ENCODE measurements at places on chromosomes 16 and 17. TPM values are rescaled to one million over a fixed set of nuclear protein-coding genes. Genes with fewer than 3 reads are reported as not detected.

Gene EFCAB5
- 0.60 TPM for total RNA-seq

Gene NTN3
- total RNA-seq, result 0.10 TPM

Gene JPT1
- 271 TPM for total RNA-seq

Gene MT1H
- not detected for total RNA-seq

Gene RCVRN
- total RNA-seq, result not detected

Gene KCNJ2
- total RNA-seq, result not detected

All from activated T-helper 1 cell treated with anti-CD3 and anti-CD28 coated beads, Interleukin-12 subunit alpha, Interleukin-12 subunit beta, Interleukin-2, Interleukin-4 antibody, amounts not matched to agents 30 ng/mL and 10 ng/mL and 1 ng/mL, durations not matched to agents 14 hours and 24 hours and 36 hours (primary cell).